ENCODE measurements at places on chromosomes 2 and 18.

DNA sequence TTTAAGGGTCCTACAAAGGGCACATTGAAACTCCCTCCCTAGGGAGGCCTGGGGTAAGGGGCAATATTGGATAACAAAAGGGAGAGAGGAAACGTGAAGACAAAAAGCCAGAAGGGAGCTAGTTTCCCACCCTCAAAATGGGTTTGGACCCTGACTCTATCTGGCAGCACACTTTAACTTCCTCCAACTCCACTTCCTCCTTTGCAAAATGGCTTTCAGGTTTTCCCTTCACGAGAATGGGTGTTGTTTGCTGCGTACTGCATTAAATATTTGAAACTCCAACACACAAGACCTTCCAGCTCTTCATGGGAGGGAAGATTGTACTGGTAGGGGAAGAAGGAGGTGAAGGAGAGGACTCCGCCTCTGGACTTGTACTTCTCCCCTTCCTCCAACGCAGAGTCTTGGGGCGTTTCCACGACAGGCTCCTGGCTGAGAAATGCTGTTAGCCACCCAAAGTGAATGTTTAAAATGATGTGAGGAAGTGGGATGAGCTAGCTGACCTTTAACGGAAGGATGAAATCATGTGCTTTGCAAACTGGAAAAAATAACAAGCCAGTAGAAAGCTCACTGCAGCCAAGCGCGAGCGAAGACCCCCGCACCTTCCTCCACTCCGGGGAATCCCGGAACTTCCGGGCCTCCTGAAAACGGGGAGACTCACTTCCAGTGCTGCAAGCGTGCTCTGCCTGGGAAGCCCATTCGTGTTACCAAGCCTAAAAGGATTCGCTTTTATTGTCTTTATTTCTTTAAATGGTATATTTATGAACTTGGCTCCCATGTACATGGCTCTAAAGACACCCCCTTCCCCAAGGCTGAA, 85.6 kb downstream of the VIT start:
- no peak for DNase-seq

GRCh38 chr18:10437837-10438236, 16.6 kb upstream of the APCDD1 start:
- DNase-seq = no peak

- DNase-seq = peak; percentile 58
These were observed 86.5 kb downstream of the UXS1 start for GRCh38 chr2:106107509-106108131.

DNA sequence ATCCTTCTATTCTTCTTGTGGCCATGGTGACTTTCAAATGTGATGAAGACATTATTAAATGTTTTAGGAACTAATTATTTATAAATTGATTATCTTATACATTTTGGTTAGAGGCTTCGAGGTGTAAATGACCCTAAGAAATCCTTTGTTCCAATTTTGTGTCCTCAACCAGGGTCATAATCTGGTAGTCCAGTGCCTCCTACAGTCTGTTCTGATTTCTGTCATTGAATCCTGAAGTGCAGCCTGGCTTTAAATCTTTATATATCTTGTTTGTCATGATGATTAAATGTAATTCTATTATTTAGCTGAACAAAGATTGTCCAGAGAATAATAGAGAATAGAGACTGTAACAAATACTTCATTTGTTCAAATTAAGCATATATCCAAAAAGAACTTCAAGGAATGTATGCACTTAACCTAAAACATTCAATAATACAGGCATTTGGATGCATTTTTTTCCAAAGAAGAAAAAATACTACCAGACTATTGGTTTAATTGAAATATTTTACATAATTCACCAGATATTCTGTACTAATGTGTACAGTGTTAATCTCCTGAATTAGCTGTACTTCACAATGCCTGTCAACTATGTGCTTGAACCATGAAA, 89.8 kb downstream of the PRPF40A start:
- DNase-seq = peak; percentile 50

GRCh38 chr2:80059447-80059846, 245.1 kb downstream of the LRRTM1 start:
- DNase-seq = no peak

GRCh38 chr2:170733798-170734600, 18.9 kb downstream of the SP5 start:
- no peak for DNase-seq

- DNase-seq = no peak
These were observed 76.2 kb downstream of the WDR7 start for GRCh38 chr18:56727399-56727798.

- DNase-seq = no peak
These were observed 18.5 kb upstream of the DTNA start for GRCh38 chr18:34691614-34692013.
